ENCODE measurements at places on chromosomes 11 and 22.
A peak's percentile ranks its signal among the peaks of the same experiment; 100 is the strongest.

- DNase-seq: no peak
Measured at GRCh38 chr11:97325693-97326092, 935.9 kb downstream of the JRKL start.

- no peak for DNase-seq
Measured at GRCh38 chr11:57728829-57729228, 12.5 kb upstream of the SELENOH start.

GRCh38 chr11:42812361-42812760 lies 499.4 kb upstream of the API5 start:
- no peak for DNase-seq

GRCh38 chr11:3109921-3110706 lies 52.9 kb upstream of the CARS1 start:
- peak; percentile 80 for DNase-seq

- DNase-seq: no peak
Measured at GRCh38 chr22:20130319-20130718, 1.3 kb upstream of the ZDHHC8 start.

GRCh38 chr11:19060629-19061028 lies at the start of gene MRGPRX2:
Gene MRGPRX2, minus strand, starts transcription at chr11:19060717. Its CDS starts 4,315 bp downstream, at chr11:19056402.
- DNase-seq: no peak

- DNase-seq: no peak
Measured at GRCh38 chr11:9947231-9947864, 283.5 kb downstream of the SWAP70 start.

- DNase-seq: no peak
Measured at GRCh38 chr11:33742249-33742851, 6.1 kb upstream of the CD59 start.

GRCh38 chr11:114713756-114714155 lies 35.4 kb downstream of the NXPE2 start:
- no peak for DNase-seq

DNA sequence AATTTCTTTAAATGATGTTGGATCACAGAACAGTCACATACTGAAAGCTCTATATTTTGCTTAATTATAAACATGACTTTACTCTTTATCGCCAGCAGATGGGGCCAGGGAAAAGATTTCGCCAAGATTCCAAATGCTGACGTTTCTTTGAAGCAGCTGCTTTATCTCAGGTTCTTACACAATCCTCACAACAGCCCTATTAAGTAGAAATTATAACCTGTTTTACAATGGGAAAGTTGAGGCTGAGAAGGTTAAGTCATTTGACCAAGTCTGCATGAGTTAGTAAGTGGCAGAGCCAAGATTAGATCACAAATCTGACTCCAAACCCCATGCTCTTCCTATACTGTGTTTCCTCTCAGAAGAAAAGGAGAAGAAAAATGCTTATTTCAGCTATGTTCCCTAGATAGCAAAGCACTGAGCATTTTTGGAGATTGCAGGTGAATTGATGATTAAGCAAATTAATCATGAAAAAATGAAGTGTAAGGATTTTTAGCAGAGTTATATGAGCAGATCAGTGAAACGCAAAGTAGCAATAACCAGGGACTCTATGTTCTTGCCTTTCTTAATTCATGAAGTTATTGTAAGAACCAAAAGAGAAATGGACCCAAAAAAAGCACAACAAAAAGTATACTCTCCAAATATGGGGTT lies 79.0 kb downstream of the AASDHPPT start:
- peak; percentile 46 for DNase-seq

DNA sequence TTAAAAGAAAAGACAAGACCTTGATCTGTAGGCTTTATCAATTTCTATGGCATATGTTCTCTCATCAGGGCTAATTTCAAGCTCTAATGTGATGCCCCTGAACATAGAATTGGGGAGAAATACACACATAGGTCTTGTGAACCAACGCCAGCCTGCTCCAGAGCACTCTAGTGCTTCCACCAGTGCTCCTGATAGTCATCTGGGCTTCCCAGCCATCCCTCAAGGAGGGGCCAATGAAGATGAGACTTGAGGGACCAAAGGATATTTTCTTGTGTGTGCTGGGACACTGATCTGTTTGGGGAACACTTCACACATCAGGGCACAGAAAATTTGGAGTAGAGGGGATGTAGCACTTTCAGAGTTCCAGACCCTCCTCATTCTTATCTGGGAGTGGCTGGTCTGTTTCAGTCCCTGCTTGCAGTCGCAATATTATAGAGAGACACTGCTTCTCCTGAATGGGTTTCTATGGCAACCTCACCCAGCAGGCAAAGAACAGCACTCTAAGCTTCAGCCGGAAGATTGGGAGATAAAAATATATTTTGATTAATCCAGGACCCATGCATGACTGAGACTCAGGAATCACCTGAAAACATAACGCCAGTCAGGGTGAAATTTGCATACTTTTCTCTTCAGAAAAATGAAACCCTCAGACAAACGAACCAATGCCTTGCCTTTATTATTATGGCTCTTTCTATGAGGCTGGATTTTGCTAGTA lies 28.4 kb upstream of the SCN3B start:
- no peak for DNase-seq

- no peak for DNase-seq
Measured at GRCh38 chr11:469684-470560, 19.8 kb downstream of the PTDSS2 start.

DNA sequence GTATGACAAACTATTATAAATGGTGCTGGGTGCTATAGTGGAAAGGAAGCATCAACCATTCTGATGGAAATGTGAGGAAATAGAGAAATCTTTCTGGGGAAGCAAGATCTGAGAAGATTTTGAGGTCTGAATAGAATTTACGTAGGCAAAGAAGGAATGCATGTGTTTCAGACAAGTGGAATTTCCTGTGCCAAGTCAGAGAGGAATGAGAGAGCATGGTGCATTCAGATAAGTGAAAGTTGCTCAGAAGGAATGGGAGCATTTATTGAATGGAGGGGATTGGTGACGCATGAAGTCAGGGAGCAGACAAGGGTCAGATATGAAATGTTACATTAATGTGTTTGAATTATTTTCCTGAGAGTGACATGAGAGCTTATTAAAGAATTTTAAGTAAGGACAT lies 725.5 kb downstream of the METTL15 start:
- DNase-seq: no peak

DNA sequence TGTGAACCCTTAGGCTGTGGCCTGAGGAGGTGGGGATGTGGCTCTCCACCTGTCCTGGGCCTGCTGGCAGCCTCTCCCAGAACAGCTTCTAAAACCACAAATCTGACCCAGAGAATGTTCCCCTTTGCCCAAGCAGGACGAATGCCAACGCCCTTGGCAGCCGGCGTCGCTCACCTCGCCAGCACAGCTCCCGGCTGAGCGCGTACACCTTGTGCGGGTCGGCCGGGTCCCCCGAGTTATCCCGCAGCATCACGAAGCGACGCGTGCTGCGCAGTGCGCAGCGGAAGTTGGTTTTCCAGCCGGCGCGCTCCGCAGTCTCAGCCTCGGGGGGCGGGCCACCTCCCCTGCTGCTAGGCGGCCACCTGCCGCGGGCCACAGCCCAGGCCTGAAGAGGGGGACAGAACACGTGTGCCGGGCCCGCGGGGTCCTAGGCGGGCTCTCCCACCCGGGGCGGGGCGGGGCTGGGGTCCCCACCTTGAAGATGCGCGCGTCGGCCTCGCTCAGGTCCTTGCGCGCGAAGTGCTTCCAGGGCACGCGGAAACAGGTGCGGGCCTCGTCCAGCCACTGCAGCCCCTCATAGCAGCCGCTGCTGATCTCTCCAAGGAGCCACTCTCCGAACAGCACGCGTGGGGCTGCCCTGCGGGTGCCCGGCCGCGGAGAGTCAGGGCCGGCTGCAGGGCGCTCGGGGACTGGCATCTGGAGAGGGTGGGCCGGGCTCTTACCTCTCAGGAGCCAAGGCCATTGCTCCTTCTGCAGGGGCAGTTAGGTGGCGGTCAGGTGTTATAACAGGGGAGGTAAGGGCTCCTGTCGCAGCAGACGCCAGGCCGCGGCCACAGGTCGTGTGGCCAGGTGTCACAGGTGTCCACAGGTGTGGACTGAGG lies 887 bp downstream of the IRF7 start:
- no peak for DNase-seq

- no peak for DNase-seq
Measured at GRCh38 chr22:23888615-23889401, 5.4 kb upstream of the MIF start.

DNA sequence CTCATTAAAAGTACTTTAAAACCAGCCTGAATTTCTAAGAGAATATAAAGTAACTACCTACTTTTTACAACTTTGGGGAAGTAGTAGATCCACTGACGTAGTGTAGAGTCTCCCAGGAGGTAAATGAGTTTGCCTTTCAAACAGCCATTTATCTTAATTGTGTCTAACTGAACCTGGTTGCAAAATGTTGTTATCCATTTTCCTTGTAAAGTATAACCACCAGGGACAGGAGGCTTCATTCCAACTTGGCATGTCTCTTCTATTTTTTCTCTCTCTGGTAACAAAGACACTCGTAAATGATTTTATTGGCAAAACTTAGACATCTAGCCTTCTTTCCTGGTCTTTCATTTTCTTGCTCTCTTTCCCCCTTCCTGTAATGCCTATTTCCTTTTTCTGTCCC lies 36.9 kb downstream of the NXPE1 start:
- DNase-seq: no peak

DNA sequence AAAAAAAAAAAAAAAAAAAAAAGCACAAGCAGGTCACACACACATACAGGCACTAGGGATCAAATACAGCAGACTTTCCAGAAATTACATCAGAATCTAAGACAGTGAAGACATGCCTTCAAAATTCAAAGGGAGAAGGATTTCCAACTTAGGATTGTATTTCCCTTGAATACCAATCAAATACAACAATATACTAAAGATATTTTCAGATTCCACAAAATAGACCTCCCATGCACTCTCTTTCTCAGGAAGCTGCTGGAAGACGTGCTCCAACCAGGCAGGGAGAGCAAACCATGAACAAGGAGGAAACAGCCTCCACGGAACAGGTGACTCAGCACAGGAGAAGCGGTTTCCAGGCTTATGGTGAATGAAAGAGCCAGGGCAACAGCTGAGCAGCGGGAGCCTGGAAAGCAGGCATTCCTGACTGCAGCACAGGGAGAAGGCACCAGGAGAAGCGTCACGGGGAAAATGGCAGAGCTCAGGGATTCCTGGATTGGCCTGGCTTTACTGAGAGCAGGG lies 32.0 kb downstream of the TMEM184B start:
- DNase-seq: no peak

- no peak for DNase-seq
Measured at GRCh38 chr11:100769165-100769564, 82.1 kb downstream of the ARHGAP42 start.

- no peak for DNase-seq
Measured at GRCh38 chr11:46117842-46118241, 3.4 kb downstream of the PHF21A start.

GRCh38 chr11:72793076-72793424 lies 797 bp downstream of the STARD10 start:
- DNase-seq: no peak

- DNase-seq: no peak
Measured at GRCh38 chr11:77144857-77145428, 16.9 kb downstream of the MYO7A start.

GRCh38 chr11:12518606-12519385 lies 141.4 kb downstream of the PARVA start:
- DNase-seq: peak; percentile 69

GRCh38 chr11:69841170-69841858 lies 22.1 kb upstream of the FGF3 start:
- DNase-seq: no peak
